ENCODE measurements at places on chromosomes 3 and 15.

DNA sequence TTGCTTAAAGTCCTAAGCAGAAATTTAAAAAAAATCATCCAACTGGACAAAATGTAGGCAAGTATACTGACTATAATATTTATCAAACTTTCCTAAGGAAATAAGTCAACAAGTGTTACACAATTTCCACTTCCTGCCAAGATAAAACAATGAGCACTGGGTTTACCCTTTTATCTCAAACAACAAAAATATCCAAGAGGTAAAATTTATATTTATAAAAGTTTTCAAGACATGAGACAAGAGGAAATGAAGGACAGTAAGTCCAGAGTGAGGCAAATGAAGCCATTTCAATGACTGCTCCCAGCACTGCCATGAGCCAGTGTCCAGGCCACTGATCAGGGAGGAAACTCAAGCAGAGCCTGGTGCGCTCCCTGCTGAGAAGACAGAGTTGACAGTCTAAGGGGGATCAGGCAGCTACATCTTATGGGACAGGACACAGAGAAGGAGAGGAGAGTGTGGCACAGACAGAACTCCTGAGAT, 439.4 kb downstream of the RAP2B start:
- DNase-seq = no peak

DNA sequence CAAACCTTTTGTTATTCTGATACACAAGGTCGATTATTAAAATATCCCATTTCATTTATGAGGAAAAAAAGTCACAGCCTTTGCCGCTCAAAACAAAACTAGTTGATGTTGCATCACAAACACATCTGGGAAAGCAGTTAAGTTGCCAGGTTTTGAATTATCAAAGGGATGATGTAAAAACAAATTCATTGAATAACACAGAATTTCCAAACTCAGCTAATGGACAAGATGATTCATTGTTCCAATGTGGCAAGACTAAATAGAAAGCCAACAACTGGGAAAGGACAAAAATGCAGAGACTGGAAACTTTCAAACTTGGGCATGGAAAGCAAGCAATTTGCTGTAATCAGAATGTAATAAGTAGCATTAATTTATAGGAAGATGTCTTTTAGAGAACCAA, 610.0 kb upstream of the ZNF385D start:
- no peak for DNase-seq

GRCh38 chr3:113269661-113270060, 58.3 kb downstream of the BOC start:
- DNase-seq = no peak

DNA sequence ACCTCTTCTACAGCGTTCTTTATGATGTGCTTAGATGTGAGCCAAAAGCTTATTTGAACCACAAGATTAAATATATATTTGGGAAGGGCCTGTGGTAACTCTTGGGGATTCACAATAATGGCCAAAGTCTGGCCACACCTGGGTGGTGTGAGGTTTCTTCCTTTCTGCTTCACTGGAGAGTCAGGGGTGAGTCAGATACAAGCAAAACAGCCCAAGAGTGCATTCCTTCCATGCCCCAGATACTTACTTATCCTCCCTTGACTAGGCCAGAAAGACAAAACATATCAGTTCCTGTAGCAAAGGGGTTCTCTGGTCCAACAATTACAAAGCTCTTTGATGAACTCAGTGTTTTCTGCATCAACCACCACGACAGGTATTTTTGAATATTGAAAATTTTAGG, 941 bp downstream of the ZBED2 start:
- no peak for DNase-seq

- no peak for DNase-seq
These were observed 34.2 kb downstream of the CIP2A start for GRCh38 chr3:108554913-108555571.

GRCh38 chr3:123752228-123752627, 131.9 kb downstream of the MYLK start:
- no peak for DNase-seq

- DNase-seq = no peak
These were observed 137.4 kb upstream of the SLC7A14 start for GRCh38 chr3:170723241-170723640.

DNA sequence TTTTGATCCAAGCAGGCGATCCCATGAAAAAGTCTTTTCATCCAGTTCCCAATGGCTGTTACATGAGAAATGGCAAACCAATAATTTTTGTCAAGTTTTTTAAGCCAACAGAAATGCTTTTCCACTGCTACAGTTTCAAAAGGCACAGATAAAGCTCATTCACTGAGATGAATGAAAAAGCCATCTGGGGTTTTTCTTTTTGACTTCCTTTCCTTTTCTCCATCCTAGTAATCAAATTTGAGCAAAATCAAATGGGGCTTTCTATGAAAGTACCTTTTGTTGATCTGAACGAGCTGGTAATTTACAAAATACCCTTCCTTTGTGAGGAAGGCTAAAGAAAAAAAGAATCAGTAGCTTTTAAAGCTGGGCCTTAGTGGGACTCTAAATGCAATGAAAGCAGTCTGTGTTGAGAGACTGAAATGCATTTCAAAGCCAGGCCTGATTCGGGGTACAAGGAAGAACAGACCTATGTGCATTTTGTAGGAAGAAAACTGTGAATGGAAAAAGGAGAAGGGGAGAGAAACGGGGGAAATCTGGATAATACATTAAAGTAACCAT, 185.2 kb upstream of the DNAJC19 start:
- no peak for DNase-seq

- no peak for DNase-seq
These were observed 80.7 kb downstream of the GADL1 start for GRCh38 chr3:30813734-30814133.
